ENCODE measurements at places on chromosomes 16 and 17.

DNA sequence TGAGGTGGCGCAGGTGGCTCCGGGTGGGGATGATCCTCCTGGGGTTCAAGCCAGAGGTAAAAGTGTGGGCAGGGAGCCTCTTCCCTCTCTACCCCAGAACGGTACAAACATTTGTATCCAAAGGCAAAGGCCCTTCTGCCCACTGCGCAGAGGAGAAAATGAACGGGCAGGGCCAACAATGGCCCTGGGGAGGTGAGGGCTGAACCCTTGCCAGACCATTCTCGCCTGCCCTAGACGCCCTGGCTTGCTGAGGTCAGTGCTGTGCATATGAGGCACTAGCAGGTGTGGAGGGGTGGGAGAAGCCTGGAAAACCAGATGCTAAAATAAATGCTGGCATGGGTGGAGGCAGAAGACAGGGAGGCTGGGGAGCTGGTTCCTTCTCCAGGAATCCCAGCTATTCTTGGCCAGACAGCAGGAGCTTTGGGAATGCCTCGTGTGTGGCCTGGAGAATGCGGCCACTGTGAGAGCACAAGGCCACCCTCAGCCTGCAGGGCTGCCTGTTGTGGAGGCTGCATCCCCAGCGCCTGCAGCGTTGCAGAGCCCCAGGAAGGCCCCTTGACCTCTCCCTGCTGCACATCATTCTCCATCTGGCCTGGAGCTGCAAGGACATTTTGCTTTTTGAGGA lies 4.5 kb downstream of the C17orf50 start:
- no peak for DNase-seq

DNA sequence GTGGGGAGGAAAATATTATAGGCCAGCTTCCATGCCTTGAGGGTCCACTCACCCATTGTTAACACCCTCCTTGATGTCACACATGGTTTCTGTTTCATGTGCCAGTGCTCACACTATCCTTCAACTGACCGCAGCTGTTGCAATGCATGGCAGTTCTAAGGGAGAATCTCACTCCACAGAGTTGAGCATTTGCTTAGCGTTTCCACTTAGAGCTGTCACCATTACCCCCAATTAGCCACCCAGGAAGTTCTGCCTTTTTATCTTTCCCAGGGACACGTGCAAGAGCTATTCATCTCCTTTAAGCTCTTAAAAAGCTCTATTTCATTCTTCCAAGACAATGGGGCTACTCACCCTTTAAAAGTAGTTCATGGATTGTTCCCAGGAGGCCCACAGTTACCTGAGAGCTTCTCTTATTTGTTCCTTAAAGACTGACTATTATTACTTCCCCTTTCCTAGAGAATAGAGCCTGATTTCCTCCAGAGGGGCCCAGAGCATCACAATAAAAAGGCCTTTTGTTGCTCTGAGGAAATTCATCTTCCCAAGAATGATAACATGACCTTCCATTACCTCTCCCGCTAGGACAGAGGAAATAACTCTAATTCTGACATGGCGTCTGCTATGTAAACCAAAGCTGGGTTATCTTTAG lies 126.8 kb downstream of the CACNG3 start:
- no peak for DNase-seq

DNA sequence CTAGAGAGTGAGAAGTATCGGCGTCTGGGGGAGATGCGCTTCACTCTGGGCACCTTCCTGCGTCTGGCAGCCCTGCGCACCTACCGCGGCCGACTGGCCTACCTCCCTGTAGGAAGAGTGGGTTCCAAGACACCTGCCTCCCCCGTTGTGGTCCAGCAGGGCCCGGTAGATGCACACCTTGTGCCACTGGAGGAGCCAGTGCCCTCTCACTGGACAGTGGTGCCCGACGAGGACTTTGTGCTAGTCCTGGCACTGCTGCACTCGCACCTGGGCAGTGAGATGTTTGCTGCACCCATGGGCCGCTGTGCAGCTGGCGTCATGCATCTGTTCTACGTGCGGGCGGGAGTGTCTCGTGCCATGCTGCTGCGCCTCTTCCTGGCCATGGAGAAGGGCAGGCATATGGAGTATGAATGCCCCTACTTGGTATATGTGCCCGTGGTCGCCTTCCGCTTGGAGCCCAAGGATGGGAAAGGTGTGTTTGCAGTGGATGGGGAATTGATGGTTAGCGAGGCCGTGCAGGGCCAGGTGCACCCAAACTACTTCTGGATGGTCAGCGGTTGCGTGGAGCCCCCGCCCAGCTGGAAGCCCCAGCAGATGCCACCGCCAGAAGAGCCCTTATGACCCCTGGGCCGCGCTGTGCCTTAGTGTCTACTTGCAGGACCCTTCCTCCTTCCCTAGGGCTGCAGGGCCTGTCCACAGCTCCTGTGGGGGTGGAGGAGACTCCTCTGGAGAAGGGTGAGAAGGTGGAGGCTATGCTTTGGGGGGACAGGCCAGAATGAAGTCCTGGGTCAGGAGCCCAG lies 2.8 kb downstream of the SPHK1 start:
- no peak for DNase-seq

- no peak for DNase-seq
Measured at GRCh38 chr17:65049085-65049756, 7.3 kb downstream of the GNA13 start.

GRCh38 chr17:65013613-65014391 lies 42.7 kb downstream of the GNA13 start:
- no peak for DNase-seq

GRCh38 chr17:37410357-37410756 lies 3.7 kb downstream of the TADA2A start:
- DNase-seq = no peak

Measured in NCI-H1048 (cell line).